ENCODE measurements at places on chromosomes 13 and 19.
A peak's percentile ranks its signal among the peaks of the same experiment; 100 is the strongest.

DNA sequence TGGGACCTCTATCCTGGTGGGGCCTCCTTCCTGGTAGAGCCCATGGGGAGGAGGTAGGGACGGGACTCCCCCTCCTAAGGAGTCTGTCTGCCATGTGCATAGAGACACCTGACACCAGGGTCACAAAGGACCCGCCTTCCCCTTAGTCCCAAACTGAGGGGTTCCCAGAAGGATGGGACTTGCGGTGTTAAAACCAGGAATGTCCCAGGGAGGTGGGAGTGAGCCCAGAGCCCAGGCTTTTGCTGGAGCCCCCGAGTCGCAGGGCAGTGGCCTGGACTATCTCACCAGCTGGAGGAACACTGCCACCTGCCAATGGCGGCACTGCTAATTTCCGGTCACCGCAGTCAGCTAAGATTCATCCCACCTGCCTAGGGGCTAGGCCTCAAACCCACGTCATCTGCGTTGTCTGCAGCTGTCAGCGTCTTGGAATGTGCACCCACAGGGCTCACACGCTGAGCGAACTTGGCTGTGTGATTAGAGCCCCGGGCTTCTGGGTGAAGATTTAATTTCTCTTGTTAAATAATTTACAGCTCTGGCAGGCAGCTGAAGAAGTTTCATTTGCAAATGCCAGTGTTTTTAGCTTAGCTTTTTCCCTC, 31.9 kb upstream of the ATP11A start:
- no peak for DNase-seq

GRCh38 chr19:18168673-18169381, 4.8 kb upstream of the IFI30 start:
- no peak for DNase-seq

GRCh38 chr19:1014161-1015060, 6.5 kb downstream of the TMEM259 start:
- no peak for DNase-seq

GRCh38 chr13:112053744-112054615, 13.0 kb upstream of the SOX1 start:
- no peak for DNase-seq

DNA sequence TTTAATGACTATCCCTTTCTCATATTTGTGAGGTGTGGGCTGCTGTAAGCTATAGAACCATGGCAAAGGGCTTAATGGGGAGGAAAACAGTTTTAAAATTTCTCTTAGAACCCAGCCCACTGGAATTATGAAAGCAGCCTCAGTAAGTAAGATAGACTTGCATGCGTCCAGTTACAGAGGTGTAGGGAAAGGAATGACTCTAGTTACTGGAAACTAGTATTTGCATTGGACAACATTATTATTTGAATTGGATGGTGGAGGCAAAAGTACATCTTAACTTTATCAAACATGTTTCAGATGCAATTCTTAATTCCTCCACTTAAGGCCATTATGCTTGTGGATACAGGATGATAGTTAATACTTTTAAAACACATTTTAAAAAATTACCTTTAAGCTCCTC, 292.9 kb downstream of the SPRY2 start:
- no peak for DNase-seq

DNA sequence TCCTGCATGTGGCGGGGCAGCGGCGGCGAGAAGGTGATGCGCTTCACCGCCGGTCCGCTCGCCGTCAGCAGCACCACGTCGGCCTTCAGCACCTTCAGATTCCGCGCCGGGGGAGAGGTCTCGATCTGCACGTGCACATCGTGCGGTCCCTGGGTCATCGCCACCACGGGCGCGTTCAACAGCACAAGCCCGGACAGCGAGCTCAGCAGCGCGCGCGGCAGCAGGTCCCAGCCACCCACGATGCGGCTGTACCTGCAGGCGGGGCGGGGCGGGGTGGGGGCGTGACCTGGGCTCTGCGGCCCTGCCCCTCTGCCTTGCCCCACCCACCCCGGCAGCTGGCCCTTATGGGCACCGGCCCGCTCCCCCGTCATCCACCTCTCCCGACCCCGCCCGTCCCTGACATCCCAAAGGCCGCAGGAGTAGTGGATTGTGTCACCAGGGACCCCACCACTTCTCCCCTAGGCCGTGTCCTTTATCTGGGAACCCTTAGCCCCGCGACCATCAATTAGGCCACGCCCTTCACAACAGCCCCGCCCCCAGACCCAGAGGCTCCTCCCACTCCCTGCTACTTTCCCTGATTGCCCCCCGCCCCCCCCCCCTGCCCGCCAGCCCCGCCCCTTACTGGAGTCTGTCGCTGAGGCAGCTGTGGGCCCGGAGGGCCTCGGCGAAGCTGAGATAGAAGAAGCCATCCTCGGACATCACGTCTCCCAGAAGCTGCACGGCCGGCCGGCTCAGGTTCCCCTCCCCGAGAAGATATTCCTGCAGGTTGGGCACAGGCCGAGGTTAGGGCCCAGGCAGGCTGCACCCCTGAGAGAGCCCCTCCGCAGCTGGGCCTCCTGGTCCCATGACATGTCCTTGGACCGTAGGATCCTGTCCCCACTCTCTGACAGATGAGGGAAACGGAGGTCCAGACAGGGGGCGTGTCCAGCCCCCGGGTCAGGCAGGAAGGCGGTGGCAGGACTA, 6.1 kb downstream of the IL4I1 start:
- peak; percentile 59 for DNase-seq

- peak; percentile 22 for DNase-seq
These were observed 542.3 kb upstream of the ATXN8OS start for GRCh38 chr13:69565334-69565733.

DNA sequence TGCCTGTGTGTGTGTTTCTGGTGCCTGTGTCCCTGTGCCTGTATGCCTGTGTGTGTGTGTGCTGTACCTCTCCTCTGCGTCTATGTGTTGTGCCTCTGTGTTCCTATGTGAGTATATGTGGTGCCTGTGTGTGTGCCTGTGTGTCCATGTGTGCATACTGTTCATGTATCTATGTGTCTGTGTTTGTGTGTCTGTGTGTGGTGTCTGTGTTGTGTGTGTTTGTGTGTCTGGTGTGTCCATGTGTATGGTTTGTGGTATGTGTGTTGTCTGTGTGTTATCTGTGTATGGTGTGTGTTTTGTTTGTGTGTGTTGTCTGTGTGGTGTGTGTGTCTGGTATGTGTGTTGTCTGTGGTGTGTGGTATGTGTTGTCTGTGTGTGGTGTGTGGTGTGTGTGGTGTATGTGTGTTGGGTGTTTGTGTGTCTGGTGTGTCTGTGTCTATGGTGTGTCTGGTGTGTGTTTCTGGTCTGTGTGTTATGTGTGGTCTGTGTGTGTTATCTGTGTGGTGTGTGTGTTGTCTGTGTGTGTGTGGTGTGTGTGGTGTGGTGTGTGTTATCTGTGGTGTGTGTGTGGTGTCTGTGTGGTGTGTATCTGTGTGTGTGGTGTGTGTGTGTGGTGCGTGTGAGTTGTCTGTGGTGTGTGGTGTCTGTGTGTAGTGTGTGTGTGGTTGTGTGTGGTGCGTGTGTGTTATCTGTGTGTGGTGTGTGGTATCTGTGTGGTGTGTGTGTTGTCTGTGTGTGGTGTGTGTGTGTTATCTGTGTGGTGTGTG, 20.4 kb downstream of the HDGFL2 start:
- no peak for DNase-seq

- DNase-seq, result no peak
These were observed 23.2 kb downstream of the CATSPERD start for GRCh38 chr19:5743630-5744029.

DNA sequence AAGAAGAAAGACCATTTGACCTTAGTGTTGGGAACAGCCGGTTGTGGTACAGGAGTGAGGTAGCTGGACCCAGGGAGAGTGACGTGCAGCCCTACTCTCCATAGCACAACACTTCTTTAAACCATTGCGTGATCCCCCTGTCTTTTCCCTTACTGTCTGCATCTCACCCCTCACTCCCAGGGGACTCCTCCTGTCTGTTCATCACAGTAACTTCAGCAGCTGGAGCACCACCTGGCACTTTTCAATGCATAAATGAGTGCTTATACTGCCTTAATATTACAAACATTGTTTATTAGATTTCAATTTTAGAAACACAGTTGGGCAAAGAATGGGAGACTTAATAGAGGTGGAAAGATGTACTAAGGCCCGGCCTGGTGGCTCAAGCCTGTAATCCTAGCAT, 285.5 kb downstream of the UQCRFS1 start:
- no peak for DNase-seq

DNA sequence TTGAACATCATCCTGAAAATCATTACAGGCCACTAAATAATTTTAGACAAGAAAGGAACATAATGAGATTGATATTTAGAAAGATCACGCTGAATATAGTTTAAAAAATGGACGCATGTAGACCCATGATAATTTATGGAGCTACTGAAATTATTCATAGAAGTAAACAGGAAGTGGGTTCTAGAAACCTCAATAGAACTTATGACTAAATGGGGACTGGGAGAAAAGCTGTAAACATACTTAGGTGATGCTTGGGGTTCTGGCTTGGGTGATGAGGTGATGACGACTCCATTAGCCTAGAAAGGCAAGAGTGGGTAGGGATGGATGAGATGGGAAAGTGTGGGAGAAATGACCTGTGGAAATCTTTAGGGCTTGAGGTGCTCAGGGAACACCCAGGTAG, 484.0 kb downstream of the MYO16 start:
- peak; percentile 18 for DNase-seq

GRCh38 chr13:38803531-38803930, 116.7 kb downstream of the FREM2 start:
- DNase-seq, result no peak

GRCh38 chr13:43264458-43264857, 241.1 kb downstream of the DNAJC15 start:
- DNase-seq, result no peak

DNA sequence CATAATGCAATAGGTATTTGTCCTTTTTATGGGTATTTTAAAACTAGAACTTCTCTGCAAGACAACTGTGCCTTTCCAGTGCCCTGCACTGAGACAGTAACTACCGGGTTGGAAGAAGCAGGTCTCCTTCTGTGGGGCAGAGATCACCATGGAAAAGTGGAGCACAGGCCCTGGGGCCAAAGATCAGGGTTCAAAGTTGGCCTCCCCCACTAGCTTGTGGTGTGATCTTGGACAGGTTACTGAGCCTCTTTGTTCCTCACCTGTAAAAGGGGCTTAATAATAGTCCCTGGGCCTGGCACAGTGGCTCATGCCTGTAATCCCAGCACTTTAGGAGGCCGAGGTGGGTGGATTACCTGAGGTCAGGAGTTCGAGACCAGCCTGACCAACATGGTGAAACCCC, 68.3 kb downstream of the CEBPG start:
- DNase-seq, result no peak

- DNase-seq, result no peak
These were observed 16.2 kb upstream of the TNFRSF19 start for GRCh38 chr13:23554000-23554399.

DNA sequence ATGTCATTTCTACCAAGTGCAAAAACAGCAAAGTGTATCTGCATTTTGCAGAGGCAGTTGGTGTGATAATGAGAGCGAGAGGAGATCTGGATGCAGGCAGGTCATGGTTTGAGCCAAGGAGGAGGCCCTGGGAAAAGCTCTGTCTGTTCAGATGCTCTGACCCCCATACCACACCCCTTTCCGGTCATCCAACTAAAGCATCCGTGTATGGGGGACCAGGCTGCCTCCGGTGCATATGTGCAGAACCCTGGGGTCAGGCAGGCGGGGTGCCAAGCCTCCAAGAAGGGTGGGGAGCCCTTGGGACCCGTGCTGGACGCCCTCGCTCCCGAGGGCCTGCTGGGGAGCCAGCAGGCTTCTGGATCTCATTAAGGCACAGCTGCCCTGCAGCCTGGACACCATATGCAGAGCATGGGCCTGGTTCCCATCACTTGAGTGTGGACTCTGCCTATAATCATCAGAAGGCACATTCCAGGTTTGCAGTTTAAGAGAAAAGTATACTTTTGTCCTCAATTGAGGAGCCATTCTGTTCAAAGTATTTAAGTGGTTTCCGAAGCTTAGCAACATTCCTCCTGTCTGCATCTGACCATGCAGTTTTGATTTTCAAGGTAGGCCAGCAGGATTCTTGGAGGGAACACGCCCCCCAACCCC, 56.1 kb downstream of the ALOX5AP start:
- no peak for DNase-seq

DNA sequence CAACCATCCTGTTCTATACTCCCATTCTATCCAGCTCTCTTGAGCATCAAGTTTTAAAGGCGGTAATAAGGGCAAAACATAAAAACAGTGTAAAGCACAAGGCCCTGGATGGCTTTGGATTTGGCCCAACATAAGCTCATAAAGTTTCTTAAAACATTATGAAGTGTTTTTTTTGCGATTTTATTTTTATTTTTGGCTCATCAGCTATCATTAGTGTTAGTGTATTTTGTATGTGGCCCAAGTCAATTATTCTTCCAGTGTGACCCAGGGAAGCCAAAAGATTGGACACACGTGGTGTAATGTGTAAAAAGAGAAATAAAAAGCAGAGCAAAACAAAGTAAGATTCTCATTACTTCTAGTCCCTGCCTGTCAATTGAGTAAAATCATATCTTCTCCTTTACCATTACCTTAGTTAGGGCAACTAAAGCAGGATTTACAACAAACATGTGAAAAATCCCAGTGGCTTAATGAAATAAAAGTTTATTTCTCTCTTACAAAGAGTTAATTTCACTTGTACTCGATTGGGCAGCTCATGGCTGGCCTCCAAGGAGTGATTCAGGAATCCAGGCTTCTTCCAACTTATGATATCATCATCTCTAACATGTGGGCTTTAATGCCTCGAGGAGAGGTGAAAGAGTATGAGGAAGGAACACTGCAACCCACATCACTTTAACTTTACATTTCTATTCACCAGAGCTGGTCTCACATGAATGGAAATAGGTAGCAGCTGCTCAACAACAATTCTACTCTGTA, 725.2 kb upstream of the SLITRK1 start:
- no peak for DNase-seq

- peak; percentile 94 for DNase-seq
These were observed 6.7 kb downstream of the ZBTB32 start for GRCh38 chr19:35710784-35711723.

GRCh38 chr19:48627201-48627864, 8.0 kb downstream of the SPHK2 start:
- no peak for DNase-seq

- DNase-seq, result no peak
These were observed 2.0 kb downstream of the DOCK9 start for GRCh38 chr13:98975822-98976261.

GRCh38 chr19:8252922-8253589, 43.9 kb downstream of the CERS4 start:
- peak; percentile 89 for DNase-seq
